Hematopoietic multipotent progenitor cell treated with erythropoietin and hydrocortisone succinate and interleukin-3 and kit ligand, for 17 days (in vitro differentiated cells): ENCODE measurements at places on chromosomes 3 and 15.
A peak's percentile ranks its signal among the peaks of the same experiment; 100 is the strongest.

- DNase-seq = no peak
Observed at GRCh38 chr3:62559831-62560445, 186.6 kb upstream of the FEZF2 start.

GRCh38 chr3:36312351-36312750 lies 68.0 kb upstream of the STAC start:
- DNase-seq = no peak

- DNase-seq = no peak
Observed at GRCh38 chr15:52496175-52496574, 32.5 kb downstream of the MYO5A start.

- DNase-seq = peak; percentile 52
Observed at GRCh38 chr3:140898340-140899180, 43.1 kb upstream of the SLC25A36 start.

GRCh38 chr3:4083225-4084015 lies 219.7 kb upstream of the SETMAR start:
- DNase-seq = no peak

DNA sequence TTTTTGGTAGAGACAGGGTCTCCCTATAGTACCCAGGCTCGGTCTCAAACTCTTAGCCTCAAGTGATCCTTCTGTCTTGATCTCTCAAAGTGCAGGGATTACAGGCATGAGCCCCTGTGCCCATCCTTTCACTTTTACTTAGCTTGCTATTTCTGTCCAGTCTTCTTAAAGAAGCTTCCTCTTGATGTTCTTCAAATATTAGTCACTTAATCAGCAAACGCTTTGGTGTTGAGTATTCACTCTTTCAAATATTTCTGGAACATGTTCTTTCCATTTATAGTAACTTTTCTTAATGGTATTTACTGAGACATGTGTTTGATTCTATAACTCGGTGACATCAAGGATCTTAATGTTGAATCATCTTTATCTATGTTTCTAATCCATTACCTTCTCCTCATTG lies 122.1 kb downstream of the CNTN6 start:
- DNase-seq = no peak

DNA sequence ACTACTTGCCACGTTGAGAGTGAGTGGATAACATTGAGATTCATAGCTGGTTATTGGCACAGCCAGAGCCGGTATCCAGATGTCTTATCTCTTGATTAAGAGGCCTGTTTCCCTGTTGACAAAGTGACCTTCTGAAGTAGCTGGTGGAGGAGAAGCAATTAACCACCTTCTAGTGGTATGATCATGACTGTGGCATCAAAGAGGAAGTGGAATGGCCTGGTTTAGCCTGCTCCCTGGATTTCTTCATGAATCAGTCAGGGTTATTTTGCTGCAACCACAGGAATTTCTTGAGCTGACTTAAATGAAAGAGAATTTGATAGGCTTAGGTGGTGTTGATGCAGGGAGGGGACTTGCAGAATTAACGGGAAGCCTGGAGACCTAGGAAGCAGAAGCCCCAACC lies 398.3 kb downstream of the MFSD1 start:
- DNase-seq = no peak

GRCh38 chr3:39249453-39250115 lies 30.3 kb downstream of the CX3CR1 start:
- DNase-seq = no peak

DNA sequence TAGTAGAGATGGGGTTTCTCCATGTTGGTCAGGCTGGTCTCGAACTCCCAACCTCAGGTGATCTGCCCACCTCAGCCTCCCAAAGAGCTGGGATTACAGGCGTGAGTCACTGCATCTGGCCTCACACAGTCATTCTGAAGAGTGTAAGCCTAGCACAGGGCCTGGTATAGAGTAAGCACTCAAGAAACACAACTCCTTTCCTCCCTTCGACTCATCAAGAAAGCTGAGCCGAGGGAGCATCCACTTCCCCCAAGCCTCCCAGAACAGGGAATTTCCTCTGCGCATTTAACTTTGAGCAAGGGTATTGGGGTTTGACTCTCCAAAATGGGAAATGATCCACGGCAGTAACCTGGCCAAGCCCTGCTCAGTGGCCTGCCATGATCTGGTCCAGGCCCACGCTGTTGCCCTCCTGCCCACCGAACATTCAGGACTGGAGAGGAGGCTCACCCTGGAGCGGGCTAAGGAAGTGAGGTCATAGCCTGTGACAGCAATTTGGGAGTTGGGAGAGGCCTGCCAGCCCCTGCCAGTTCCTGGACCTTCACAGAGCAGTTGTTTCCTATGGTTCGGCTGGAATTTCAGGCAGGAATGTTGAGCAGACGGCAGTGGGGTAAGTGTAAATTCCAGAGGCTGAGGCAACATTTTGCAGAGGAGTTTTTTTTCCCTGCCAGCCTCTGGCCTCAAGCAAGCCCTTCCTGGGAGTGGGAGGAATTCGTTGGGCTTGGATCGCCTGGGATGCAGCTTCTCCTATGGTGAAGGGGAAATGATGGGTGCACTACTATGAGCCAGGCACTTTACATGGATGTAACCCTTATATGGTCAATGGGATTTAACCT lies 21.2 kb upstream of the SMAD3 start:
- no peak for DNase-seq

GRCh38 chr15:38103564-38103963 lies 149.1 kb upstream of the SPRED1 start:
- no peak for DNase-seq

- DNase-seq = no peak
Observed at GRCh38 chr3:133058243-133058642, 20.1 kb downstream of the TMEM108 start.

- no peak for DNase-seq
Observed at GRCh38 chr15:64004056-64004455, 42.2 kb downstream of the DAPK2 start.

DNA sequence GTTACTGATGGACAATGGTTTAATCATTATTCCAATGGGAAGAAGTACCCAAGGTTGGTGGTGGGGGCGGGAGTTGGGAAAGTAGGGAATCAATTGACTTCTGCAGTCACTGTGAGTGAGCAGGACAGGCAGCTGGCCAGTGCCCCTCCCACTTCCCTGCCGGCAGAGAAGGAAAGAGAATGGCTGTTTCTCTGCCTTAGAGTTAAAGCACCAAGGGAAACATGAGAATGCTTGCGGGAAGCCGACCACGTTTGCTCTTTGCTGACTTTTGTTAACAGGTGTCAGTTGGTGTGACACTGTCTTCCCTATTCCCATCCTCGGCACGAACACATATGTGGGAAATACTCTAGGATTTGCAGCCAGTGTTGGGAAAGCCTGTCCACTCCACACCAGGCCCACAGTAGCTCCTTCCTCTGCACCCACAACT lies 33.5 kb upstream of the MFSD1 start:
- no peak for DNase-seq

DNA sequence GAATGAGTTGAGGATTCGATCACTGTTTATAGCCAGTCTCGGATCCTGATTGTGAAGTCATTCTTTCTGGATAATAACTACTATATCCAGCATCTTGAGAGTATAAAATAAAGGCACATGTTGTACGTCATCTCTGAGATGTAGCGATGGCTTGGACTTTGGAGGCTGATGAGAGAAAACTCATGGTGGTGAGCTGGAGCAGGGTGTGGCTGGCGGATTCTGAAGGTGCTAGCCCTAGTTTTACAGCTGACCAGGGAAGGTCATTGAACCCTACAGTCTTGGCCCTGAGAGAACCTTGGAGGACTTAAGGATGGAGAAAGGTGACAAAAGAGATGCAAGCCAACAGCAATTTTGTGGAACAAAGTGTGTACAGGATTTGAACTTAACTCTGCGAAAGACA lies 153.8 kb downstream of the IGF1R start:
- no peak for DNase-seq

- no peak for DNase-seq
Observed at GRCh38 chr3:28915741-28916500, 364.9 kb upstream of the RBMS3 start.

GRCh38 chr15:90002428-90002844 lies 1.3 kb downstream of the ZNF710 start:
- DNase-seq = no peak

- DNase-seq = no peak
Observed at GRCh38 chr3:112030901-112031300, 3.6 kb upstream of the TMPRSS7 start.

DNA sequence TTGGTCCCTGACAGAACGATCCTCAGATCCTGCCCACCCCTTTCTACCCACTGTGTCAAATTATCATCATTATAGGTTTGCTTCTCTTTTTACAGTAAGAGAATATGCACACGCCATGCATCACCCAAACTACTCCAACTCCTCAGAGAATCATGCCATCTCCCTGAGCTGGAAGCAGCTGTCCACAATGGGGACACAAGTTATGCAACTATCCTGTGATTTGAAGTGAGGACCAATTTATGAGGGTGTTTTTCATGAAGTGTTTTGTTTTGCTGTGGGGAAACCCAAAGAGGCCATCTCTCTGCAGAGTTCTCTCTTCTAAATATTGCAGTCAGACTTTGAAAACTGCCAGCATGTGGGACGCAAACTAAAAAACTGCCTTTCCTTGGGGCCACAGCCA lies 35.8 kb upstream of the TNFSF10 start:
- DNase-seq = no peak

GRCh38 chr3:28125342-28125741 lies 116.1 kb upstream of the CMC1 start:
- DNase-seq = no peak

DNA sequence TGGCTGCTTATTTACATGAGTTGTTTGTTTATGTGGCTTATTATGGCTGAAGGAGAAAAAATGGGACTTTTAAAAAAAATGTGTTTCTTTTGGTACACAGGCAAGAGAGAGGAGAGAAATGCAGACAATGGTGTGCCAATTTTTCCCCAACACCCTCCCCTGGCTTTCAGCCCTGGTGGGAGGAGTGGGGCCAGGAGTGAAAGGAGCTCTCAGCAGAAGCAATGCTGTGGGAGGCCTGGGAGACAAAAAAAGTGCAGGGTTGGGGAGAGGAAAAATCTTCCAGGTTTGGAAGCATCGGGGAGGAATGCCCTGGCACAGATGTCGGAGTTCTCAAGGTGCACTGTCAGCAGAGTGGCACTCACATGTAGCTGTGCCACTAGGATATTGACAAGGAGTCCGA lies 117.7 kb upstream of the FOXB1 start:
- DNase-seq = no peak

DNA sequence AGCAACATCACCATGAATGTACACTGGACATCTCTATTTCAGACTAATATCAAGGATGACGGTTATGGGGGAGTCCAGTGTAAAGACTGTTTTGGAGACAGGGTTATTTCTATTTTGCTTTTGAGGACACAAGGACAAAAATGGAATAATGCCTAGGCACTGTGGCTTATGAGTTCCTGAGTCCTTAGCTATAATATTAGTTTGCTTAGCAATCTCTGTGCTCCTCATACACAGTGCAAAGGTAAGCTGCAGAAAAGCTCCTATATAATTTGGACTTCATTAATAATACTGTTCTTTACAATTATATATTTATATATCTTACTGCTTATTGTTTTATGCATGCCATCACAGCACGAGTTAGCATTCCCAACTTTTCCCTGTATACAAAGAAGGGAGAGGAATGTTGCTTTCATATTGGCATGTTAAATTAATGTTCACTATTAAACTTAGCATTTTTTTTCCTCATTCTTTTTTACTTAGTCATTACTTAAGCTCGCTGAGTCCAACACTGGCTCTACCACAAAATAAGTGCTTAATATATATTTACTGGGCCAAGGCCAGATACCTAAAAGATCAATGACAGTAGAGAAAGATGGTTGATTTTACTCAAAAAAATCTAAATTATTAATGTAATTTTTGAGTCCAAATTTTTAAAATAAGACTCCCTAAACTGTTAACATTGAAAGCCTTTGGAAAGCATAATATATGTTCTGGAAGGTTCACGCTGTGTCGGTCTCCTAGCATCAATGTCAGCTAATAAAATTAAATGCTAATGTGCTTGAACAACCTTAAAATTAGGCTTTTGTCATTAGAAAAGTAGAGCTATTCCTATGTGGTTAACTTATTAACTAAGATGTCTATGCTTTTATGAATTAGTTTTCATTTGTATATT lies 13.8 kb downstream of the THBS1 start:
- DNase-seq = no peak

GRCh38 chr3:25469558-25469957 lies 41.5 kb downstream of the RARB start:
- no peak for DNase-seq

GRCh38 chr15:34338347-34338746 lies 766 bp upstream of the SLC12A6 start:
- DNase-seq = no peak

DNA sequence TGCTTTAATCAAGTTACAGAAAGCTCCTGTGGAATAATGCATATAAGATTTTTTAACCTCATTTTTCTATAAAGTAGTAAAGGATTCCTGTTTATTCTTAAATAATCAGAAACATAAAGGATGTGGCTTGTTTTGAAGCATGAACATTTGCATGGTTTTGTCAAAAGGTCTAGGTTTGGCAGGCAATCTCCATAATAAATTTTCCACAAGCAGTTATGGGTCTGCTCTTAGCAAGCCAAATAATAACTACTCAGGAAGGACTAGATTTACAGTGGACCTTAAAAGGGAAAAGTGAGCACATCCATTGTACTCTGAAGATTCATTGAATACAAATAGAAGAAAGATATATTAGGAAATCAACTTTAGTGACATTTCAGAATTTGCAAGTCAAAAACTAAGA lies 407.3 kb upstream of the CBLB start:
- no peak for DNase-seq

GRCh38 chr3:48852151-48852550 lies 4.5 kb upstream of the PRKAR2A start:
- no peak for DNase-seq

GRCh38 chr15:41899854-41900442 lies 6.1 kb upstream of the SPTBN5 start:
- DNase-seq = no peak

- peak; percentile 34 for DNase-seq
Observed at GRCh38 chr15:31361764-31362515, 35.3 kb downstream of the KLF13 start.

DNA sequence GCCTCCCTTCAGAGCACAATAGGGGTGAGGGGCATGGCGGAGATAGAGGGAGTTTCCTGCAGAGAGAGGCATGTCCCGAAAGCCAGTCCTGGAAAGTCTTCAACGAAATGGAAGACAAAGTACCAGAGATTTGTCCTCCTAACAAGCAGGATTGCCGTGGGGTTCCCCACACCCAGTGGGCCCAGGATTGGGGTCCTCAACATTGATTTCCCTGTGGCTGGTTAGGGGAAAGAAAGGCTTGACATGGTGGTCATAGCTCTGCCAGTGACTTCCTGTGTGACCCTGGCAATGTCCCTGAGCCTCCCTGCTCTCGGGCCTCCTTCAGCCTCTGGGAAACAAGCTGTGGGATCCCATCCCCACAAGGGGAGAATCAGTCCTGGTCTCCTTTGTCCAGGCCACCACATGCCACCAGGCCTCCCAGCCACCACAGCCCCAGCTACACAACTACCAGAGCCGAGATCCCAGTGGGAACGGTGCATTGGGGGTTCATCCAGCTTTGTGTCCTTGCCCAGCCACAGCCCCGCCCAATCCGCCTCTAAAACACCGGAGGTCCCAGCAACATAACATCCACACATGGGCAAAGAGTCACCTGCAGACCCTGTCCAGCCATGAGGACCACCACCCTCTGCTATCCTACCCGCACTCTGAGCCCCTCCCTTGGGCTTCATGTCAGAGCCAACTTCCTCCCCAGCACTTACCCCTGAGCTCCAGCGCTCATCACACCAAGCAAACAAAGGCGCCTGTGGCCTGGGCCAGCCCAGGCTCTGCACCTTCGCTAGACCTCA lies 63.0 kb downstream of the ADAMTS17 start:
- no peak for DNase-seq
